Fibroblast of skin of abdomen (primary cell): ENCODE measurements at places on chromosomes 3 and 15.

DNA sequence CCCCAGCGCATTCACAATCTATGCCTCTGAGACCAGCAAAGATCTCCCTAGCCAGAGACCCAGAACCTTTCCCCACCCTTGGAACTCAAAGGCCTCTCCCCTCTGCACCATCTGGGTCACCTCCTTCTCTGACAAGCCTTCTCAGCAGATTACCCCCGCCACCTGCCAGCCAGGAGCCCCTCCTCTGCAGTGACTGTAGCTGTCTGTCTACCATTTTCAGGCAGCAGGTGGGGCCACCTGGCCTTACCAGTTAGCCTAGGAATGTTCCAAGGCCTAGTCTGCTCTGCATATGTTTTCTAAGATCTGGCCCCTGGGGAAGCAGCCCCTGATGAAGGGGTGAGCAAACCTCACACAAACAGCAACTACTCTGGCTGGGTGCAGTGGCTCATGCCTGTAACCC, 2.4 kb downstream of the MYLK start:
- DNase-seq, result no peak

DNA sequence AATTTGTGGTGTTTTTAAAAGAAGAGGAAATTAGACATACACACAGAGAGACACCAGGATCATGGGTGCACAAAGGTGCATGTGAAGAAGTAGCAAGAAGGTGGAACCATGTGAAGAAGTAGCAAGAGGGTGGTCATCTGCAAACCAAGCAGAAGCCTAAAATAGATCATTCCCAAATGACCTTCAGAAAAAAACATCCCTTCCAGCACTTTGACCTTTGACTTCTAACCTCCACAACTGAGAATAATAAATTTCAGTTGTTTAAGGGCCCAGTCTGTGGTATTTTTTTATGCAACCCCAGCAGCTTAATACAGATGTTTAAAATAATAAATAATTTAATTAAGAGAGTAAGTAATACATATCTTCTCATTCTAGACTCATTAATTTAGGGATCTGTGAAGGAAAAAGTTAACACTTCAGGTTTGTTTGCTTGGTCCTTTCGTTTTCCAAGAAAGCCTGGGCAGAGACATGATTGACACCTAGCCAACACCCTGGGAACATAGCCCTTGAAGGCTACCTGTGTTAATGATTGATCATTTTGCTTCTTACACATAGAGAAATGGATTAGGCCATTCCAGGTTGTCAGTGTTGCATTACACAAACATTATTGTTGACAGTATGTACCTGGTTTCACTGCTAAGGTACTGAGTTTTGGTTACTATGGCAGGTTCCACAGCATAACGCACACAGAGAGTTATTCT, 1331.2 kb upstream of the GBE1 start:
- no peak for DNase-seq

DNA sequence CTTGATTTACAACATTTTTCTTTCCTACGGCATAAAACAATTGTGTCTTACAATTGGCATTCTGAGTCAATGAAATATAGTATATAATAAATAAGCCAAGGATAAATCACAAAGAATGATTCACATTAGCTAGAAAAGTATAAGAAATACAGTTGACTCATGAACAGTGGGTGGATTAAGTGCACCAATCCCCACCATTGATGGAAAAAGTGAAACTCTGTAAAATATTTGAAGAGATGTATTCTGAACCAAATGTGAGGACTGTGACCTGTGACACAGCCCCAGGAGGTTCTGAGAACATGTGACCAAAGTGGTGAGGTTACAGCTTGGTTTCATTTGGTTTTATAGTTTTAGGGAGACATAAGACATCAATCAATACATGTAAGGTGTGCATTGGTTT, 227.5 kb downstream of the ALCAM start:
- peak; percentile 43 for DNase-seq

- DNase-seq, result no peak
Measured at GRCh38 chr15:41483115-41483514, 10.6 kb upstream of the ITPKA start.

GRCh38 chr3:158522221-158523136, 48.5 kb upstream of the MLF1 start:
- DNase-seq, result peak; percentile 72
